ENCODE measurements at places on chromosomes 2 and 18.

DNA sequence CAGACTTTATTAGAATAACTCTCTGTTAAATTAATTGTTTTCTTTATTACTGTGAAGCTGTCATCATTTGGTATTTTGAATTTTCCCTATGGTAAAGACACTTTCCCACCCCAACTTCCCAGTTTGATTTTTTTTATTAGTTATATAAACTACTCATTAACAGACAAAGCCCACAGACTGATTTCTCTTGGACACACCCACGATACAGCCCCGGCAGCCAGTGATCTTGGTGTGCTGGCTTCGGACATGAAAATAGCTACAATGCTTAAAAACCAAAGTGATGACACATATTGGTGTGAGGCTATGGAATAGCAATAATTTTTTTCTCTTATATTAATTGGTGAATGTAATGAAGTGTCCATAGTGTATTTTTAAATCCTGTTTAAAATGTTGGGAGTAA is 225.4 kb upstream of the SIX3 start:
- no peak for DNase-seq

GRCh38 chr2:227455200-227455599 is 16.8 kb upstream of the AGFG1 start:
- peak; percentile 67 for DNase-seq

DNA sequence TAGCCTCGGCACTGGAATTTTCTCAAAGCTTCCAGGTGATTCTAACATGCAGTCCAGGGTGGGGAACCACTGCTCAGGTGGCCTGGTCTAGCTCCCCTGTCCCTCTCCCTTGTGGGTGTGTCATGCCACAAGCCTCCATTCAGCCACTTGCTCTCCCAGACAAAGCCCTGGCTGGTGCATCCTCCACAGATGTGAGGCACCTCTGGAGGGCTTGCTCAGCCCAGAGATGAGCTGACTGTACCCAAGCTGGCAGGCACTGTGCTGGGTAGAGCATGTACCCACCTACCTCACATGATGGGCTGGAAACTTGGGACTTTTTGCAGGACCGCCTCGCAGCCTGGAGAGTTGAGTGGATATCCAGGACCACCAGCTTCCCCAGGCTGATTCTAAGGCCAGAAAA is 88.1 kb downstream of the ZBTB7C start:
- DNase-seq = no peak

GRCh38 chr2:109242210-109242653 is 113.2 kb downstream of the SH3RF3 start:
- no peak for DNase-seq

- DNase-seq = no peak
These were observed 92.6 kb upstream of the CERS6 start for GRCh38 chr2:168363347-168364092.

DNA sequence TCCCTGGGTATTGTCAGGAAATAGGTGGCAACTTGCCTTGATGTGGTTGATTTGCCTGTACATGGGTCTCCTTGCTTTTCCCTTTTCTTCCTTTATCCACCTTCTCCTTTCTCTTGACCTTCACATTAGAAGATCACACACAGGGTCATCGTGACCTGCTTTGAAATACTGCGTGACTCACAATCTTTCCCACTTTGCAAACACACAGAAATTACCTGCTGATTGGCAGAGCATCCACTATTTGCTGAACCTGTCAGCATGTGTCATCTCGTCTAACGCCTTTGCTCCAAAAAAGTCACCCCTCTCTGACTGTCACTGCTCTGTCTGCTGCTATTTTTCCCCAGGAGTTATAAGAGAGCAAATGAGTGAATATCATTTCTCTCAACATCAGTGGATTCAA is 60.8 kb downstream of the MYO3B start:
- no peak for DNase-seq

GRCh38 chr18:12278741-12279682 is 24.9 kb downstream of the CIDEA start:
- DNase-seq = no peak

DNA sequence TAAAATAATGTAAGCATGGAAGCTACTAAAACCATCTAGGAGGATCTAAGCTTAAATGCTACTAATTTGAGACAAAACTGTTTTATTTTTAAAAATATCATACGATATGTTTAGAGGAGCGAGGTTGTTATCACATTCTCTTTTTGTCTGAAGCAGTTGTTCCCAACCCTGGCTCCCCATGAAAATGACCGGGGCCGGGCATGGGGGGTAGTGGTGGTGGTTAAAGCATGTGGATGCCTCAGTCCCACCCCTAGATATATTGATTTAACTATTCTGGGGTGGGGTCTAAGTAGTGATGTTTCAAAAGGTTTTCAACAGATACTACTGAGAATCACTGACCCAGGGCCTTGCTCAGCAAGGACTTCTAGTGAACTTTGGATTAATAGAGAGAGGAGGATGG is 359.8 kb downstream of the ALK start:
- DNase-seq = no peak

DNA sequence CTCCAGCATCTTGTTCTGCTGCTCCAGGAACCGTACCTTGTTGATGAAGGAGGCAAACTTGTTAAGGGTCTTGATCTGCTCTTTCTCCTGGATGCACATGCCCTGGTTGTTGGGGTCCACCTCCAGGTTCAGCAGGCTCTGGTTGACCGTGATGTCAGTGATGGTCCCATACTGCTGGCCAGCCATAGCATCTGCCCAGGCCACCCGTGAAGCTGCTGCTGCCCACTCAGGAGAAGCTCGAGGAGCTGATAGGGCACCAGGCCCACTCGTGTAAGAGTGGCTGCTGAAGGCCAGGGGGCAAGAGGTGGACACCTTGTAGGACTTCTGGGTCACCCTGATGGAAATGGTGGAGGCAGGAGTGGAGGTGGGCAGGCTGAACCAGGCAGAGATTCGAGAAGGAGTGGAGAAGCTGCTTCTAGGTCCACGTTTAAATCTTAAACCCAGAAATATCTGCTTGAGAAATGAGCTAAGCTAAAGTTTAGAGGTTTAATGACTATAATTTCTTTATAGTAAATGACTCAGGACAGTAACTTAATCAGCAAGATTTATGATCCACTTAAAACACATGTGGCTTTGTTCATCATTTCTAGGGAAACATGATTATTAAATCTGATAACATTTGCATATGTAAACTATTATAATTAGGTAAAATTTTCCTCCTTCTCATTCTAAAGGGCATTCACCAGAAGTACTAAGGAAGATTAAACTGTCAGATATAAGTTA is 358.7 kb upstream of the SETBP1 start:
- DNase-seq = no peak

DNA sequence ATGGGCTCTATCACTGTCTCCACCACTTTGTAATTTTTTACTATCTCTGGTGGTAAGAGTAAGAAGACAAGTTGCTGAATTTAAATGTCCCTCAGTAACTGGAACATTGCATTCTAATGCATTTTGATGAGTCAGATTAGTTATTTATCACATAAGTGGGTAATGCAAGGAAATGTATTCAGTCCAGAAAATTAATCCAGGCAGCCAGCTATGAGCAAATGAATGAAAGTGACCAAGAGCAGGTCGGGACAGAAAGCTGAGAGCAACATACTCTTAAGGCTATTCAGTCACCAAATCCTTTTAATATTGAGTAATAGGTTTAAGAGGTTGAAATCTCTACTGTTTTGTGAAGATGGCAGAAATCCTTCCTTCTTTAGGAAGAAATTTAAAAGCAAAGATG is 265.5 kb upstream of the PARD3B start:
- no peak for DNase-seq

- DNase-seq = peak; percentile 50
These were observed 28.0 kb downstream of the RFX8 start for GRCh38 chr2:101446869-101447268.

- DNase-seq = peak; percentile 73
These were observed 38.3 kb downstream of the GCG start for GRCh38 chr2:162113776-162114168.

GRCh38 chr18:76989647-76990190 is 142.9 kb downstream of the MBP start:
- no peak for DNase-seq

- DNase-seq = no peak
These were observed 62.3 kb upstream of the NYAP2 start for GRCh38 chr2:225337183-225337582.

GRCh38 chr2:66073172-66073571 is 361.8 kb upstream of the MEIS1 start:
- DNase-seq = no peak

DNA sequence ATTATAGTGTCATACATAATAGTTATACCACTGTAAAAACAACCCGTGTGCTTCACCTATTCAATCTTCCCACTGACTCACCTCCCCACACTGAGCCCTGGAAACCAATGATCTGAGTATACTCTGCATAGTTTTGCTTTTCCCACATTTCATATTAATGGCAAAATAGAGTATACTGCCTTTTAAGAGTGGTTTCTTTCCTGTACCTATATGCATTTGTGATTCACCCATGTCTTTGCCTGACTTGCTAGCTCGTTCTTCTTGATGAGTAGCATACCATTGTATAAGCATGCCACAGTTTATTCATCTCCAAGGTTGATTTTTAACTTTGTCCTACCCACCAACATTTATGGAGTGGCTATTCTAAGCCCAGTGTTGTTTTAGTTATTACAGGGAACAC is 686.4 kb downstream of the PLCL1 start:
- DNase-seq = no peak

DNA sequence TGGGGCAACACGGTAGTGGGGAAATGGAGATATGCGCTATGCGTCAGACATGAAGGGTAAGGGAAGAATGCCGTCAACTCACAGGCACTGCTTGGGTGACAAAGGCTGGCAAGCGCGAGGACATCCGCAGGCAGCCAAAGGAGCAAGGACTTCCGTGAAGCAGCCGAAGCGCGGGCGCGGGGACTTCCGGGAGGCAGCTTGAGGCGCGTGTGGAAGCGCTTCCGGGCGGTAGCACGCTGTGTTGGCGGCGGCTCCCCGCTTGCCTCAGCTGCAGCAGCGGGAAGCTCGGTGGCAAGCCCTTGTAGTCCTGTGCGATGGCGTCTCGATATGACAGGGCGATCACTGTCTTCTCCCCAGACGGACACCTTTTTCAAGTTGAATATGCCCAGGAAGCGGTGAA is at the start of gene PSMA8:
TSS of gene PSMA8 (plus strand) at position 218 of the 400 bp plus-strand sequence. CDS start at position 315, 97 bp downstream.
- DNase-seq = no peak

GRCh38 chr2:237324837-237325236 is 89.1 kb downstream of the COL6A3 start:
- DNase-seq = no peak

DNA sequence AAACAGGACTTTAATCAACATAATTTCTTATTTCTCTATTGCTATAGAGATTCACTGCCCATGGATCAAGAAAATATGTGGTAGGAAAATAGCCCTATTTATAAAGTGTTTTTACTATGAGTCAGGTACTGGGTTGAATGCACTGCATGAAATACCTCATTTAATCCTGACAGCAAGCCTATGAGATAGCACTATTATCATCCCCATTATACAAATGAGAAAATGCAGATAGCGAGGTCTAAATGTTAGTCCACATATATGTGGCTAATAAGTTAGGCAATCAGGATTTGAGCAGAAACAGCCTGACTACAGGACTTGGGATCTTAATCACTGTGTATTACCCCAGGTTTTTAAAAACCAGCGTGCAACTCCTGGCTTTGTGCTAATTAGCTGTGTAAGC is 8.5 kb upstream of the LYPD1 start:
- no peak for DNase-seq

DNA sequence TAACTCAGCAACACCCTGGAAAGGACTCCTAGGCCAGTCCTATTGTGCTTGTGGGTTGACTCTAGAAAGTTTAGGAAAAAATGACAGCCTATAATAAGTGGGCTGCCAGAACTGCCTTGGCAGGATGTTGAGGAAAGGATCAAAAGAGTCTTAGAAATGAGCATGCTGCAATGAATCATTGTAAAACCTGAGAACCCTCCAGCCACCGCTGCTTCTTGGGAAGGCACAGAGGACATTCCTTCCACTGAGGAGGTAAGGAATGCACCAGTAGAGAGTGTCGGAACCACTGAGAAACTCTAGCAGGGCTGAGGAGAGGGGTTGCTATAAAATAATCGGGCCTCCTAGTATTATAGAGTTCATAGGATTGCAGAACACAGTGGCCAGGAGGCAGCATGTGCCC is 146.7 kb upstream of the SMIM21 start:
- DNase-seq = no peak

GRCh38 chr2:223538920-223539440 is 63.2 kb downstream of the SCG2 start:
- DNase-seq = no peak

DNA sequence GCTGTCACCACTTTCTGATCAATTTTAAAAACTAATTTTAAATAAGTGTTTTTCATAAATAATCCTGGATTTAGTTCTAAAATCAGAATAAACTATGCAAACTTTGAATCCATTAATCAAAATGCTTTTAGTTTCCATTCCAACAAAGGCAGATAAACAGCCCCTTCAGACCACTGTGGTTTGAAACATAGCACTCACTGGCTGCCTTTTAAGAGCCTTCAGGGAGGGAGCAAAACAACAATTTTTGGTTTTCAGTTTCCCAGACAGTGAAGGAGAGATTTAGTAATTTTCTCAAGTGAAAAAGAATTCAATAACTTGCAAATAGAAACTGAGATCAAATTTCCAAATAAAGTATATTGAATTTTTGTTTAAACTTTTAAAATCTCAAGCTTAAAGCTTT is 46.1 kb downstream of the CDK15 start:
- DNase-seq = no peak

DNA sequence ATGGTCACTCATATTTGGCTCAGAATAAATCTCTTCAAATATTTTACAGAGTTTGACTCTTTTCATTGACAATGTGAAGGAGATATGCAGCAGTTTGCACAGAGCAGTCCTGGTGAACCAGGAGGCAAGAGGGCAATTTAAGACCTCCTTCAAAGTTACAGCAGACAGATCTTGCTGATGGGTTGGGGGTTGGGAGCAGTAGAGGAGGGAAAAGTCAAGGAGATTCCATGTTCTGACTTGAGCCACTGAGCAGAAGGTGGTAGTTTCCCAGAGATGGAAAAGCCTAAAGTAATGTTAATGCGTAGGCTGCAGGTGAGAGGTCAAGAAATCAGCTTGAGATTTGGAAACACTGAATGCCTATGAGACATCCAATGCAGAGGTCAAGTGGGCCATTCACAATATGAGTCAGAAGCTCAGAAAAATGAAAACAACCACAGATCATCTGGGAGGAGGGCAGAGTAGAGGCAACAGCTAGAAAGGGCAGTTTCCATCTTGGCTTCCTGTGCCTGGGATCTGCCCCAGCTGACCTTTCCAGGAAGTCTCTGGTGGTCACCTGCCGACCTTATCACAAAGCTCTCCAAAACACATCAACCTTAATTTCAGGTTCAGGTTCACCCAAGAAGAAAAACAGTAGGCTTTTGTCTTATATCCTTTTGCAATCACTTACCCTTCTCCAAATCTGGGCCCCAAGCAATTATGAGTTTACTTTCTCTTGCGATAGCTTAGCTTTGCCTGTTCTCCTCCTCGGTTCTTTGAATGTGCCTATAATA is 197.5 kb upstream of the ARL4C start:
- DNase-seq = no peak

GRCh38 chr2:203682688-203683130 is 23.7 kb upstream of the CD28 start:
- DNase-seq = no peak

DNA sequence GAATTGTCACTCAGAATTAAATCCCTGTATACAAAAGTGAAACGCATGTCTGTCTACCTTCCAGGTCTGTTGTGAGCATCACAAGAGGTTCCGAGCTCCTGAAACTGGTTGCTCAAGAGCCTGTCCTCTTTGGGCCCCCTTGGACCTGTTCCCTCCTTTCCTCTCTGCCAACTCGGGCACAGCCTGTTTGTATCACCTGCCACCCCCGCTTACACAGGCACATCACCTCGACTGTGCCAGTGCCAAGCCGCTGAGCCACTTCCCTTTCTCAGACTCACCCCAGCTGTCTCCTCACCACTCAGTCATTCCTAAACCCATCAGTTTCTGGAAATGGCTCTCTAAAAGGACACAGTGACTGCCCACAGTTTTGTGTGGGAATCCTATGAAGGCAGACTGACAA is 3.1 kb downstream of the EFR3B start:
- DNase-seq = no peak

Measured in HL-60 (cell line).